Cortex of kidney (tissue), 1 donor: ENCODE measurements at places on chromosomes 4 and X.
A peak's percentile ranks its signal among the peaks of the same experiment; 100 is the strongest.

DNA sequence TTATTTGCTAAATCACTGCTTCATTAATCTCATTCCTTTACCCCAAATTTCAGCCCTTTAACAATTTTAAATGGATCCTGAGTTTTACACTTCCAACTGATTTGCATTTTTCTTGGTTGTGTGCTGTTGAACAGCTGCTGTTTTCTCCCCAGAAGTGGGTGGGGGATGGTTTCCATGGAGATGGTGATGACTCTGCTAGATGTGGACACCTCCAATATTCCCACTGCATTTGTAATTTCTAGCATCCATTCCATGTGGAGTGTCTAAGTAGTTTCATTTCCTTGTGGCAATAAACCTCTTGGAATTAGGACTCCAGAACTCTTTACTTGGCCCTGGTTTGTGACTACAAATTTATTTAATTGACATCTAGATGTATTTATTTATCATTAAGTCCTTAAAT lies 330.4 kb downstream of the GBA3 start:
- no peak for DNase-seq

DNA sequence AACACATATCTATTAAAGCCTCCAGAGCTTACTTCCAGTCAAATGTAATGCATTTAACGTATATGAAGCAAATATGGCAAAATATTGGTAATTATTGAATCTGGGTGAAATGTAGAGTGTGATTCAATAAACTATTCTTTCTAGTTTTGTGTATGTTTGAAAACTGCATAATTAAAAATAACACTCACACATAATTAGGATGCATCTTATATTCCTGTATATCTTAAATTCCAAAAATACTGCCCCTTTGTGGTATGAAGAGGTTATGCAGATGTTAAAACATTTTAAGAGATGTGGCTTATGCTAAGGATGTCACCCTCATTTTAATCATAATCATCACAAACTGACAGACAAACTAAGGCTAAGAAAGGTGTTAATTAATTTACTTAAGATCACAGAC lies 182.9 kb downstream of the COX18 start:
- DNase-seq: no peak

DNA sequence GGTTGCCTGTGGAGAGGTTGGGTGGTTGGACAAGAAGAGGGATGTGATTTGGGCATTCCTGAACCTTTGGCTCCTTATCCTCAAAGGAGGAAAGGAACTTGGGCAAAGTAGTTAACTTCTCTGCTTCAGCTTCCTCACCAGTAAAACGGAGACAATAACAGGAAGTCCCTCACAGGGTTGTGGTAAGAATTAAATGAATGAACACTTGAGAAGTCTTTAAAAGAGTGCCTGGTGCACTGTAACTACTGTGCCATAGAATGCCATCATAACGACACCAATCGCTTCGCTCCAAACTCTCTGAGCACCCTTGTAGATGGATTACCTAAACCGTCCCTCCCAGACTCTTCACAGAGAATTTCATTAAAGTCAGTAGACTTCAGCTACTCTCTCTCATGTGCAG lies 10.5 kb downstream of the ZCCHC18 start:
- DNase-seq: no peak

DNA sequence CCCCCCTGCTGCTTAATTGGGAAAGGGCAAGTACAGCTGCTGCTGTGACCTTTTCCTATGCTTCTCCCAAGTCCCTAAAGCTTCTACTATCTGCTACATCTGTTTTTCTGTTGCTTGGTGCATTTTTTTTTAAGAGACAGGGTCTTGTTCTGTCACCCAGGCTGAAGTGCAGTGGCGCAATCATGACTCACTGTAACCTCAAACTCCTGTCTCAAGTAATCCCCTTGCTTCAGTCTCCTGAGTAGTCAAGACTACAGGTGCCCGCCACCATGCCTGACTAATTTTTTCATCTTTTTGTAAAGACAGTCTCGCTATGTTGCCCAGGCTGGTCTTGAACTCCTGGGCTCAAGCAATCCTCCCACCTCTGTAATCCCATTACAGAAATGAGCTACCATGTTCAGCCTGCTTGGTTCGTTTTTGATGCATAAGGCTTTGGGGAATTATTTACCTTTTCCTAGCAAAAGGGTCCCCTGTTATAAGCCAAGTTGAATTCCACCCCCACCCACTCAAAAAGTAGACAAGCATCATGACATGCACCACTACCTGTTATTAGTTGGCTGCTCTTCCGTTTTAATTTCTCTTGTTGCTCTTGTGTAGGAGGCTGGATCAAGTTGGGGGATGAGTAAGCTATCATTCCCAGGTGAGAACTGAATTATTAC lies 39.6 kb downstream of the DGKK start:
- DNase-seq: peak; percentile 1

GRCh38 chrX:31036895-31037294 lies 34.9 kb downstream of the FTHL17 start:
- DNase-seq: no peak

DNA sequence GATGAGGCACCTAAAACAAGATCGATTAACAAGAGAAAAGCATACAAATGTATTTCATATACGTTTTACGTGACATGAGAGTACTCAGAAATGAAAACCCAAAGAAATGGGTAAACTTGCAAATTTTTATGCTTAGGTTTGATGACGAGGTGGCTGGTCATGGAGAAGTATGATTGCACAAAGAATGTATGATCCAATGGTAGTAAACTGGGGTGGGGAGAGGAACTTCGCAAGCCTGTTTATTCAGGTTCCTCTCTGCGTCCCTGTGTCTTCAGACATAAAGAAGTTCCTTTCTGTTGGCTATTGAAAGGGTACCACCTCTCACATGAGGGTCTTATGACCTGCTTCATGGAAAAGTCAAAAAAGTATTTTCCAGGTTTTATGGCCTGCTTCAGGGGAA lies 309.2 kb downstream of the BCOR start:
- no peak for DNase-seq

- no peak for DNase-seq
Observed at GRCh38 chr4:110049951-110050925, 137.6 kb downstream of the EGF start.

DNA sequence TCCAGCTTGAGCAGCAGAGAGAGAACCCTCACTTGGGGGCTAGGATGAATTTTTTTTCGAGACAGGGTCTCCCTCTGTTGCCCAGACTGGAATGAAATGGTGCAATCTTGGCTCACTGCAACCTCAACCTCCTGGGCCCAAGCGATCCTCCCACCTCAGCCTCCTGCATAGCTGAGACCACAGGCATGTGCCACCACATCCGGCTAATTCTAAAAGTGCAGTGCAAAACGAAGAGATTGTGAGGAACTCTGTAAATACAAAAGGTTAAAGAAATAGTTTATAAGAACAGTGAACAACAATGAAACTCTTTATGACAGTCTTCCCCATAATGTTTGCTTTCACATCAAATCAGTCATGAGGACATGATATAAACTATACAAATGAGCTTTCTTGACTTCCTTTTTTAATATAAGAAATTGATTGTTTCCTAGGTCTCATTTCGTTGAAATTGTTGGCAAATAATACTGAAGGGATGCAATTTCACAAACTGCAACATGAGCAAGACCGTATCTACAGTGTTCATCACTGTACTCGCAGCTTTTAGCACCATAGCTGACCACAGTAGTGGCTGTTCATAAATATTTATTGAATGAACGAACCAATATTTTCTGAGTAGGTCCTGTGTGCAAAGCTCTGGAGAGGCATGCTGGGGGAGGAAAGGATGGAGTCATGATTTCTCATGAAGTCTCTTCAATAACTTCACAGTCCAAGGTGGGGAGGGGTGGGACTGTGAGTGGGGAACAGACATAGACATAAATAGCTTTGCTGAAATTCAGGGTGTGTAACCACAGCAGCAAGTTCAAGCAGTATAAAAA lies 116.1 kb downstream of the SHROOM3 start:
- no peak for DNase-seq

DNA sequence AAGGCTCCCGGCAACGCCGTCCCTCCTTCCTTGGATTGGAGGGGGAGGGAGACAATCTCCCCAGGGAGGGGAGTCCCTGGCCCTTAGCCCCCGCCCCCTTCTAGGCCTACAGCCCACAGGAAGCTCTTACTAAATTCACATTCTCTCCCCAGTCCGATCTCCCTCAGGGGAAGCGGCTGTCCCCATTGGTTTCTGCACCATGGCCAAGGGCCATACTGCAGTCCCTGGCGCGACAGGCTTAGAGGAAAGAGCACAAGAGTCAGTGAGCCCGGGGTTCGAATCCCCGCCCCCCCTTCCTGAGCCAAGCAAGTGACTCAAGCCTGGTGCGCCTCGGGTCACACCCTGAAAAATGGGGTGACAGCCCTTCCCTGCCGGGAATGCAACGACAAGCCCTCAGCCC lies 1.1 kb downstream of the ABLIM2 start:
- DNase-seq: no peak

- DNase-seq: no peak
Observed at GRCh38 chr4:133865612-133866327, 335.8 kb downstream of the PABPC4L start.

- no peak for DNase-seq
Observed at GRCh38 chr4:123476089-123476488, 79.5 kb downstream of the SPRY1 start.

GRCh38 chrX:11408783-11409182 lies 115.6 kb downstream of the AMELX start:
- no peak for DNase-seq

DNA sequence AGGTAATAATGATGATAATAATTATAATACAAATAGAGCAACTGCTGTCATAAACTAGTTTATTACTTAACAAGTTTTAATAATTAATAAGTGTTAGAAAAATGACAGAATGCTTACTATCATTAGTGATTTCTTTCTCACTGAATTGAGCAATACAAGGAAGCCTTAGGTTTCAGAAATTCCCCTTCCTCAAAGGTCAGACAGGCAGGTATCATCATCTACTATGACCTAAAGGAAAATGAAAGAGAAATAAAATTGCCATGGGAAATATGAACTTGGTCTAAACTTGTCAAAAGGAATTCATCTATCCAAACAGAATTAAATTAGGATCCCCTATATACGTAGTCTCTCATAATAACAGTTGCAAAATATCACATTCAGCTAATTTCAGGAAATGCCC lies 56.3 kb upstream of the SLC7A11 start:
- no peak for DNase-seq

GRCh38 chr4:48333587-48333986 lies 7.7 kb upstream of the SLAIN2 start:
- no peak for DNase-seq
